ENCODE measurements at places on chromosomes 5 and 9.

DNA sequence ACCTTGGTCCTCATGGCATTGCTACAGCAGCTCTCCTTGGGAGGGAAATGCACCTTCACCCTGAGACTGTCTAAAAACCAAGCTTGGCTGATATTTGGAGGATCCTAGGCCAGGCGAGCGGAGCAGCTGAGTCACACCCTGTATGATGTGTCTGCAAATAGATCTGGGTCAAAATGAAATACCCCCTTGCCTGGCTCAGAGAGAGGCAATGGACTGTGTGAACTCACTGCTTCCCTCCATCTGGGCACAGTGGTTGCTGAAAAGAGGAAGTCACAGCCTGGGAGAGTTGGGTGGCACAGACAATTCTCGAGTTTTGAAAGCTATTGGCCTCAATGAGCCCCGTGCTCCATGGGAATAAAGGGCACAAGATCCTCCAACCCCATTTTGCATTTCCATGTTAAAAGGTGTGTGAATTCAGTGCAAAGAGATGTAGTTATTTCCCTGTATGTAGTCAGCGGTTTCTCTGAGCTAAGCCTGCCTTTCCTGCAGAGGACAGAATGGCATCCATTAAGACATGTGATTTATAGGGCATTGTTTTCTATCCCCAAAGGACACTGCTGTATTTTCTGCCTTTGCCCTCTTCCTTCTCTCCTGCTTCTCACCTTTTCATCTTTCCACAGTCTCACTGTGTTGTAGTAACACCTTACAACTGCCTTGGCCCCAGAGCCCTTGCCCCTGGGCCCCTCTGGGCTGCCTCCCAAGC is 177.2 kb downstream of the GADD45G start:
- DNase-seq = no peak

- peak; percentile 65 for DNase-seq
Observed at GRCh38 chr5:42951293-42951840, 88.8 kb downstream of the ANXA2R start.

DNA sequence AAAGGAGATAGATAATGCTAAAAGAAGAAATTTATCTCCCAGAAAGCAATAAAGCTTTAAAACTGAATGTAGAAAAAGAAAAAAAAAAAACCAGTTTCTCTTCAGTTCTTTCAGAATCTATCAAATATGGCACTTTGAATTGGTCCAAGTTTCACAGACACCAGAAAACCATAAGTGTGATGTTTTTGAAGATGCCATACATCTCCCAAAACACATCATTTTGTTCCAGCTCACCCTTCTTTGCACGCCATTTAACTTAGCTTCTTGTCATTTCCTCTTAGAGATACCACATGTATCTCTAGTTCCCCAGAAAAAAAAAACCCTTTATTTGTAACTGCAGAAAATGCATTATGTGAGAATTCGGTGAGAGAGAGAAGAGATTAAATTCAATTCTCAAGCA is 46.1 kb upstream of the MAMDC2 start:
- DNase-seq = no peak

DNA sequence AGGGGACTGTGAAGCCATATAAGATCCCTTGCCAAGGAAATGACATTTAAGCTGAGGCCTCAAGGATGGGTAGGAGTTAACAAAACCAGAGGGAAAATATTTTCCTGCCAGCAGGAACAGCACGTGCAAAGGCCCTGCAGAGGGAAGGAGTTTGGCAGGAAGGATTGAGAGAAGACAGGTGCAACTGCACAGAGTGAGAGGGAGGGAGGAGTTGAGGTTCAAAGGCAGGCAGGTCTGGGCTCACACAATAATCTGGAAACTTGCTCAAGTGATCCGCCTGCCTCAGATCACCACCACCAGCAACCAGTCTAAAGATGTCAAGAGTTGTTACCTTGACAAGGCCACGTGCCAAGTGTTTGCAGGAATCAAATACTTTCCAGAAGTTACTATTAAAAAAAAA is 31.1 kb upstream of the PWWP2A start:
- no peak for DNase-seq

- no peak for DNase-seq
Observed at GRCh38 chr5:129506086-129506485, 46.0 kb downstream of the ADAMTS19 start.

GRCh38 chr5:180975338-180975737 is 13.3 kb upstream of the BTNL3 start:
- DNase-seq = no peak

- DNase-seq = no peak
Observed at GRCh38 chr5:178252258-178252657, 19.7 kb upstream of the PHYKPL start.

- DNase-seq = no peak
Observed at GRCh38 chr5:178818094-178818493, 41.7 kb upstream of the ZNF354B start.

DNA sequence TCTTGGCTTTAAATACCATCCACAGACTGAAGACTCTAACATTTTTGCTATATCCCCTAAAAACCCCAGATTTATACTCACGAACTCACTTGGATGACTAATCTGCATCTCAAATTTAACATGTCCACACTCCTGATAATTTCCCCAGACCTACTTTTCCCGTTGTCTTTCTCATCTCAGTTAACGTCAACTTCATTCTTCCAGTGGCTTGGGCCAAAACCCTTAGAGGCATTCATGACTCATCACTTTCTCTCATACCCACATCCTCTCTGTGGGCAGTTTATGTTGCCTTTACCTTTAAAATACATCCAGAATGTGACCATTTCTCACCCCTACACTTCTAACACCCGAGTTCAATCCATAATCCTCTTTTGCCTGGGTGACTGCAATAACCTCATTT is 96.7 kb downstream of the EDIL3 start:
- DNase-seq = no peak

- DNase-seq = peak; percentile 25
Observed at GRCh38 chr5:92838253-92838652, 742.8 kb downstream of the NR2F1-AS1 start.

DNA sequence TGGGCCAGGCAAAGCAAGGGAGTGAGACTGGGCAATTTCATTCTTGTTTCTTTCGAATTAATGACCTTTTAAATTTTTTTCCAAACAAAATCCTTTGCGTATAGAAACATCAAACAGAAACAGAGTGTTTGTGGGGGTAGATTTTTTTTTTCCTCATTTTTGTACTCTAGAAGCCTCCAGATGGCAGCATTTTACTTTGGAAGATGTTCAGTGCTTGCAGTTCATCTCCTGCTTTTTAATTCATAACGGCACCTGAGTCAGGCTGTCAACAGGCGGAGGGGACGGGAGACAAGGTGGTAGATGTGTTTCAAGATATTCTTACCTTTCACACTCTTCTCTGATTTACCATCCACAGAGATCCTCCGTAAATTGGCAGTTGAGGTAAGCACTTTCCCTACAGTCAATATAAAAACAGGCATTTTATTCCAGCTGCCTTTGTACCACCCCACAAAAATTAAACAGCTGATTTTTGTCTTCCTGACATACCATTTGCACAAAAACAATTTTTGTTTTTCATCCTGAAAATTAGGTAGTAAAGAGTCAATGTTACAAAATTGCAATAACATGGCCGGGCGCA is 99.5 kb upstream of the FBXL17 start:
- peak; percentile 58 for DNase-seq

DNA sequence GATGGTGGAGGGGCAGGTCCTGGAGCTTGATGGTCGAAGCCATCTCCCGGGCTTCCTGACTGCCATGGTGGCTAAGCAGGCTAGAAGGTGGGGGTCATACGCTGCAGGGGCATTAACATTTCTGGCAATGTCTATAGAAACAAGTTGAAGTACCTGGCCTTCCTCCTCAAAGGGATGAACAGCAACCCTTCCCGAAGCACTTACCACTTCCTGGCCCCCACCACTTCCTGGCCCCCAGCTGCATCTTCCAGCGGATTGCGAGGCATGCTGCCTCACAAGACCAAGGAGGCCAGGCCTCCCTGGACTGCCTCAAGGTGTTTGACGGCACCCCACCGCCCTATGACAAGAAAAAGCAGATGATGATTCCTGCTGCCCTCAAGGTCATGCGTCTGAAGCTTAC is 97.0 kb upstream of the MOCS2 start:
- DNase-seq = no peak

- no peak for DNase-seq
Observed at GRCh38 chr5:134120386-134121138, 6.1 kb downstream of the TCF7 start.

DNA sequence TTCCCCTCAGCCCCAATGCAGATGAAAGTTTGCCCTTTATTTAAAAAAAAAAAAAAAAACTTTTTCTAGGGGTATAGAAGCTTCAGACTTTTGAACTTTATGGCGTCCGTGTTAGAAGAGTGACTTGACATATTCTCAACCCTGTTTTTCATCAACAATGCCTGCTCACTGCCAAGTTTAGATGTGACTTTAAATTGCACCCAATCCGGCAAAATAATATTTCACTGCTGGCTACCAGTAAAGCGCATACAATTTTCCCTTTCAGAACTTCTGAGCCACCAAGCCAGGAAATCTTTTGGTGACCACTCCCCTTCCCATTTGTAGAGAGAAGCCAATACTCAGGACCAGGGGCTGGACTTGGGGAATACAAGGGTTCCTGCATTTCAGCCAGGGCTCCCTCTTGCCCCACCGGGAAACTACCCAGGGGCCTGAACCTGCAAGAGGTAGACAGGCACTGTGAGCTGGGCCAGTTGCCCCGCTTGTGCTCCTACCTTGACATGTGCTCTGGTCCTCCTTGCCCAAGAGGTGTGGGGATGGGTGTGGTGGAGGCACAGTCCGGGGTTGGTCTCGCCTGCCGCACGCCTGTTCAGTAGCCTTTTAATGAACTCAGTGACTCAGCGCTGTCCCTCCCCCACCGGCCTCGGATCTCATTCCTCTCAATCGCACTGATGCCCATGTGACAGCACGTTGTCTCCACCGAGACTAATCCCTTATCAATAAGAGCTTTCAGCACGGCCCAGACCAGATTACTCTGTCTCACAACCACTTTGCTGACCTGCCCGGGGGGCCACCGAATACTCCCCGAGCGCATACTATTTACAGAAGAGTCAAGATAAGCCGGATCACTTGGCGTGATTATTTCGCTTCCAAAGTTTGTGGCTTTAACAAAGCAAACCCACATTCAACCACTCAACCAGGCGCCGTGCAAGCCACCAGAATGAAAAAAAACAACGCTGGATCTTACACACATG is 226.4 kb downstream of the DCP2 start:
- no peak for DNase-seq

DNA sequence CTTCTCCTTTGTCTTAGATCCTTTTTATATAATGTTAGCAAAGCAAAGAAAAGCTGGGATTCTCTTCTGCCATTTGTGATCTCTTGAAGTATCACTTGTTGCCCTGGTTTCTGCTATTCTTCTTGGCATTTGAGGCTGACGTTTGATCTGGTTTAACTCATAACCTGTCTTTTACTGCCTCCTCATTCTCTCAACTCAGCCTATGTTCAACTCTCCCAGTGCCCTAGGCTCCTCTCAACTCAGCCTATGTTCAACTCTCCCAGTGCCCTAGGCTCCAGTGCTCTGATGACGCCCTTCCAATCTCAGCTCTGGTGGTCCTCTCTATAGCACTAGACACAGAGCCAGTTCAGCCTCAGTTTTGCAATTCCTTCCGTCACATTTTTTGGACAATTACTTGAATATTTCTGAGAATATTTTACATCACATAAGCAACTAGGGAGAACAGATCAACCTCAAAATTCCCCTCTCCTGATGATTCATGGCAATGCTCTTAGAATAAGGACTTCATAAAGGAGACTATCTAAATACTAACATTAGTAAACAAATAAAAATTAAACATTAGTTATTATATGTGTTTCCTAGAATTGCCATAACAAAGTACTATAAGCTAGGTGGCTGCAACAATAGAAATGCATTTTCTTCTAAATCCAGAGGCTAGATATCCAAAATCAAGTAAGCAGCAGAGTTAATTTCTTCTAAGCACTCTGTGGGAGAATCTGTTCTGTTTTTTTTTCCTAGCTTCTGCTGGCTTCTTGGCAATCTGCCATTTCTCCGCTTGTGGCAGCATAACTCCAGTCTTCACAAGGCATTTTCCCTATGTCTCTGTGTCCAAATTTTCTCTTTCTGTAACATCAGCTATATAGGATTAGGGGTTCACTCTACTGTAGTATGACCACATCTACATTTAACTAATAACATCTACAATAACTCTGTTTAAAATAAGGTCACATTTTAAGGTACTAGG is 662.1 kb upstream of the FTMT start:
- DNase-seq = no peak

DNA sequence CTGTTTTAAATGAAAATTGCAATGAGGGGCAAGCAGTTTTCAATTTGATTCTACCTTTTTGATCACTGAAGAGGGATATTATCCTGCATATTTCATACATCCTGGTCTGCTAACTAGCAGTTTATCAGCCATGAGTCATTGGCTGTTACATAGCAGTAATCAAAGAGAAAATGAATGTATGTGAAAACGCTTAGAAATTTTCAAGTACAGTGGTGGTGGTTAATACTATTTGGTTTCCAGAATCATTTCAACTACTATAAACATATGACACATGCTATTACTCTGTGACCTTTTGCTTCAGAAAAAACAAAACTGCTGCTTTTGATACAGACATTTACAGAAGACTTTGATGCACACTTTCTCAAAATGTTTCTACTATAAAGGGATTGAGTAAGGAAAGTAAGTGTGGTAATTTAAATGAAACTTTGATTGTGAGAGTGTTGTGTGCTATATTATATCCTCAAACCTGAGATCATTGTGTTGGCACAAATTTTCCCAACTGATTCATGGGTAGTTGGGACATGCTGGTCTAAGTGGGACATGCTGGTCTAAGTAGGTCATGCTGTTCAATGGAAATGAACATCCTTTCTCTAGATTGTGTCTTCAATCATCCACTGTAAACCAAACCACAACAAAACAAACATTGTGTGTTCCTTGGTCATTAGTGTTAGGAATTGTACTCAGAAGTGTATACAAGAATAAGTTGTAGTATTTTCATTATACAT is 5.1 kb downstream of the RNF14 start:
- no peak for DNase-seq

DNA sequence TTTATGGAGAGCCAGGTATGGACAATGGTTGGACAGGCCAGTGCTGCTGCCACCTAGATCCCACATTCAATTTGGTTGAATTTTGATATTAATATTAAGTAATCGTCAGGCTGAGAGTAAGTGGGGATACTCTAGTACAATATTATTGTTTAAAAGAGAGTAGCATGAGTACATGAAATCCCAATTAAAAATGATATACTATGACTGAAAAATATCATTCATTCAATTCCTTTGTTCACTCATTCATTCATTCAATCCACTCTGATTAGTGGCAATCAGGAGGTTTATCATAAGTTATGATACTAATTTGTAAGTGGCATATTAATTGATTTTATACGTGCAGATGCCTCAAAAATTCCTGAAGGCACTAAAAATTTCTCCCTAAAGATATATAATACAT is 224.2 kb downstream of the DMRT2 start:
- DNase-seq = no peak

- no peak for DNase-seq
Observed at GRCh38 chr9:92620845-92621244, 49.1 kb downstream of the IPPK start.
